ENCODE measurements at places on chromosomes 16 and 17.

DNA sequence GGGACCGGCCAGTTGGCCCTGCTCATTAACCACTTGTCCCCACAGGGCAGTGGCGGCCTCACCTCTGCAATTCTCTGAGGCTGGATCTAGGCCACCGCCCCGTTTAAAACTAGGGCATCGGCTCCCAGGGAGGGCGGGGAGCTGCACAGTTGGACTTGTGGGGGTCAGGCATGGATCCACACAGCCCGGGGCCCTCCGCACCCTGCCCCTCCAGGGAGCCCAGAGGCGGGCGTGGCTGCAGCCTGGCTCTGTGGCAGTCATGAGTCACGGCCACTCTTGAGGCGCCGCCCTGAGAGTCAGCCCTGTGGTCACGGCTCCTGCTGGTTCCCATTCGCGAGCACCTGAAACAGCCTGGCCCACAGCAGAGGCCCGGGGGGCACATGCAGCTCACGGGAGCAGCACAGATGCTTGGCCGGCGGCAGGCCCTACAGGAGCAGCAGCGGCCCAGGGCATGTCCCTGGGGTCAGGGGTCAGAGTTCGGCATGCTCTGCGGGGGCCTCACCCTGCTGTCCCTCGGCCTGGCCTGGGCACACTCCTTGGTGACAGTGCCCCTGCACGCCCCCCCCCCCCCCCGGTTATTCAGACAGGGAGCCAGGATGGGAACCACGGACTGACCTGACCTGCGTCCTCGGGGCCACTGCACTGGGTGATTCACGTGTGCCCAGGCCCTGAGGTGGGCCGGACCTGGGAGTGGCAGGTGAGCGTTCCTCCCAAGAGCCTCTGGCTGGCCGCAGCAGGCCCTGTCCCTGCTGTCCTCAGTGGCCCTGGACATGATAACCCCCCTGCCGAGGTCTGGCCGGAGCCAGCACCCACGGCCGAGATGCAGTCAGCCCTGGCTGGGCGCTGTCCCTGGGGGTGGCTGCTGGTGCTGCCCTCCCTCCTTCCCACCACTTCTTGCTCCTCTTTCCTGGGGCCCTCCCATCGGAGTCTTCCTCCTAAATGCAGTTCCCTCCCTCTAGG is 8.2 kb downstream of the CAPN15 start:
- no peak for DNase-seq

DNA sequence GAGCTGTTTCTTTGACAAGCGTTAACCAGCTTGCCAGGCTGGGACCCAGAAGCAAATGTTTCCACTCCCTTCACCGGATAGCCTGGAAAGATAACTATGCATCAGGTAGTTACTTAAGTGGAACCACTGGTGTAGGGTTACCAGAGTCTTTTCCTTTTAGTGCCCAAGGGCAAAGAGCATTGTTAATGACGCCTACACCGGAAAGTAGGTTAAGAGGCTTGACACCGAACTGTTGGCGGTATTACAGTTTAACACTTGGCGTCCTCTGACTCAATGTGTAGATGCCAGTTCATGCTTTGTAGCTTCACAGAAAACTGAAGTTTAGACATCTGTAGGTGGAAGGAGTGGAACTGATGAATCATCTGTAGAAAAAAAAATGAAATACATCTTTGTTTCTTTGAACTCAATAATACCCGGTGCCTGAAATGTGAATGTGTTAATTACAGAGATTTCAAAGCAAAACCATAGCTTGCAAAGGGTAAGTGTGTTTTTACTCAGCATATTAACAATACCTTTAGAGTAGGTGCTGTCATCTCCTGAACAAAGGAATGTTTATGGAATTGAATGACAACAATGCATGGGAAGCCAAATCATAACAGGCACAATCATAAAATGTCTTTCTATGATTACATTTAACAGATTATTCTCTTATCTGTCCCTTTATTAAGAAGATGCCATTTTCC is 426.7 kb upstream of the SALL1 start:
- DNase-seq, result no peak

DNA sequence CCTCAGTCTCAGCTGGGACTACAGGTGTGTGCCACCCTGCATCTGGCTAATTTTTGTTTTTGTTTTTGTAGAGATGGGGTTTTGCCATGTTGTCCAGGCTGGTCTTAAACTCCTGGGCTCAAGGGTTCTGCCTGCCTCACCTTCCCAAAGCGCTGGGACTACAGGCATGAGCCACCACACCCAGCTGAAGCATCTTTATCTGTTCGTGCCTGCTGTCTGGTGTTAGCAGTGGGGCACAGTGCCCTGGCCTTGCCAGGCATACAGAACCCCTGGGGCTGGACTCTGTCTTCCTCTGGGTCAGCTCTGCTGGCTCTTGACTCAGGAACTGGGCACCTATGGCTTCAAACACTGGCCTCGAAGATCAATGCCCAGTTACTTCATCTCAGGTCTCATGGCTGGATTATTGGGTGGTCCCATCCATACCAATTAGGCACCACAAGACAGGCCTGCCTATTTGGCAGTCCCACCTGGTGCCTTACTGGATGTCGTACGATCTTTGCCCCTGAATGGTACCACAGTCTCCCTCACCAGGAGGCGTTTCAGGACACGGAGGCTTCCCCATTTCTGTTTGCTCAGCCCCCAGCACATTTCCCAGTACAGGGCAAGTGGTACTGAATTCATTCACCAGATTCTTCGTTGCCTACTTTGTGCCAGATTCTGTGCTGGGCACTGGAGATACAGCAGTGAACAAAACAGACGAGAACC is 99.3 kb downstream of the RAB11FIP4 start:
- no peak for DNase-seq

GRCh38 chr16:67571981-67572431 is 9.7 kb downstream of the CTCF start:
- DNase-seq, result no peak

- DNase-seq, result no peak
Observed at GRCh38 chr16:3872216-3872895, 8.2 kb downstream of the CREBBP start.

- DNase-seq, result no peak
Observed at GRCh38 chr17:77280304-77281121, 139.7 kb downstream of the SEC14L1 start.

DNA sequence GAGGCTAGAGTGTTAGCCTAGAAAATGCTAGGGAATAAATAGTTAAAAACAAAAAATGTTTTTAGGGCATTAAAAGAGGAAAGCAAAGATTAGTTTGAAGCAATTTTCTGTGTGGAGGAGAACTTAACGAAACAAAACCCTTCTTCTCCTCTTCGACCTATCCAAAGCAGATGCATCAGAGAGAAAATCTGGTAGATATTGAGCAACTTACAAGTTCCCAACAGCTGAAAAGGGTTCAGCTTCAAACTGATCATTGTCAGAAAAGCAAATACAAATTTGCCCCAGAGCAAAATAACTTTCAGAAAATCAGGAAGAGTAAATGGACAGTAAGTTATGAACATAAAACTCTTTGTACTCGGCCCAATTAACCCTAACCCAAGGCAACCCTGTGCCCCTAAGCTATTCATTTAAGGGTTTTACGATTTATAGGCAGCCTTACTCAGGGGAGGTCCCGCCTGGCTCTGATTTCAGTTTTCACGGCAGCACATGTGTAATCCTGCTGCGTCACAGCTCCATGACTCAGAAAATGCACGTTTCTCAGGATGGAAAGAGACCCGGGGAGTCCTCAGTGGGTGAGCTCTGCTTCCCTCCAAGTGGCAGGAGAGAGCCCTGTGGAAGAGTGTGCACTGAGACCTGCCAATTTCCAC is 405.7 kb upstream of the SALL1 start:
- no peak for DNase-seq

DNA sequence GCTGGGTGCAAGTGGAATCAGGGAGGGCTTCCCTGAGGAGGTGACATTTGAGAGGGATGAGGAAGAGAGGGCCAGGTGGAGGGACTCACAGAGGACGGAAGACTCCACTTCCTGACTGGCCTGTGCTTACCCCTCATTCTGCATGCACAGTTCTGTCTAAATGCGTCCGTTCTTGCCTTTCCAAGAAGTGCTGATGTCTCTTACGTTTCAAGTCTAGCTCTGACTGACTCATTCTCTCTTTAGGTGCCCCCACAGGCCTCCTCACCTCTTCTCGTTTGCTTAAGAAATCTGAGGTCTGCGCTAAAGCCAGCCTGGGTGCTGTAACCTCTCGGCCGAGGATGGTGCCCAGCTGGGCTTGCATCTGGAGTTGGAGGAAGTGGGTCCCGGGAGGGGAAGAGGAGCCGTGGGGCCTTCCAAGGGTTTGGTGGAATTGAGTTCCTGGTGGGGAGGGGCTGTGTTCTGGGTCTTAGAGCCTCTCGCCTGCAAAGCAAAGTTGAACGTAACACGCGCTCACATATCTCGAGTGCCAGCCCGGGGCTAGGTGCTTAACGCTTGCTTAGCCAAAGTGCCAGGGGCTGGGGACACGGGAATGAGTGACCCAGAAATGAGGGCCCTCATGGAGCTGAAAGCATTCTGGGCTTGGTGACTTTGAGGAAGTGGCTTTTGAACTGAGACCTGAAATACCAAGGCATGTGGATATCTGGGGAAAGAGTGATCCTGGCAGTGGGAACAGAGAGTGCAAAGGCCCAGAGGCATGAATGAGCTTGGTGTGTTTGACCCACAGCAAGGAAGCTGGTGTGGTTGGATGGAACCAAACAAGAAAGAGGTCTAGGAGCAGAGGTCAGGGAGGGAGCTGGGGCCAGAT is 4.8 kb downstream of the IL4R start:
- peak; percentile 33 for DNase-seq

DNA sequence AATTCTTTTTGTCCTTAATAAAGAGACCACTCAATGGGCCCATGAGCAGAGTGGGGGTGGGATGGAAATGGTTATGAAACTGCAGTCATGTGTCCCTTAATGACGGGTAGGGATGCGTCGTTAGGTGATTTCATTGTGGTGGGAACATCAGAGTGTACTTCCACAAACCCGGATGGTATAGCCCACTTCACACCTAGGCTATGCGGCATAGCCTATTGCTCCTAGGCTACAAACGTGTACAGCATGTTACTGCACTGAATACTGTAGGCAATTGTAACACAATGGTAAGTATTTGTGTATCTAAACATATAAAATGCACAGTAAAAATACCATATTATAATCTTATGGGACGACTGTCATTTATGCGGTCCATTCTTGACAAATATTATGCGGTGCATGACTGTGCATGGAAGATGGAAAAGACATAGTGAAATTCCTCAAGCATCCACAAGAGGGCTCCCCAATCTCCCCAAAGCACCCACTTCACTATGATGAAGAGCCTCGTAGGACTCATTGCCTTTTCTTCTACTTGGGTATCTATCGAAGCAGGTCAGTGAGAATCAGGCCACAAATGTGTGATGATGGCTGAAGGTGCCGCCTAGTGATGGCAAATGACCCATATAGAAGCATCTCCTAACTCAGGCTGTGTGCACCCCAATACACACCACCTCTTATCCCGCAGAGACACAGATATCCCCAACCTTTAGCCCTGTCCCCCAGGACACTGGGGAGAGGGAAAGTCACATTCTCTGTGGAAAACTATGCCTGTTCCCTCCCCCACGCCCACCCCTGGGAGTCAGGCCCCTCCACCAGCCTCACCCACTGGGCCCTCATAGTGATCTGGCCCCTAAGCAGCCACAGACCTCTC is 43.5 kb downstream of the TBX21 start:
- peak; percentile 62 for DNase-seq

DNA sequence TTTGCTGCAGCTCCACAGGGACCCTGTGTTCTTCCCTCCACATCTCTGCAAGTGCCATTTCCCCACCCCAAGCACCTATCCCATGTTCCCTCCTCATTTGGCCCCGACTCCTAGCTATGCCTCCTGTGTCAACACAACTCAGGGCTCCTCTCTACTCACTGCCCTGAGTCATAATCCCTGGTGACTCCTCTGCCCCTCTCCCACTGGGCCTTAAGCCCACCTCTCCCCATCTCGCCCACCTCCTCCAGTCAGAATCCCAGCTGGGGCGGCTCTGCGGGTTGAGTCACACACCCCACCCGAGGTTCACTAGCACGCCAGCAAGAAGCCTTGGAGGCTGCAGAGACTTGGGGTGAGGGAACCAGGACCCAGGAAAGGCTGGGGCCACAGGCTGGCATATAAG is 346.2 kb downstream of the FOXL1 start:
- no peak for DNase-seq

DNA sequence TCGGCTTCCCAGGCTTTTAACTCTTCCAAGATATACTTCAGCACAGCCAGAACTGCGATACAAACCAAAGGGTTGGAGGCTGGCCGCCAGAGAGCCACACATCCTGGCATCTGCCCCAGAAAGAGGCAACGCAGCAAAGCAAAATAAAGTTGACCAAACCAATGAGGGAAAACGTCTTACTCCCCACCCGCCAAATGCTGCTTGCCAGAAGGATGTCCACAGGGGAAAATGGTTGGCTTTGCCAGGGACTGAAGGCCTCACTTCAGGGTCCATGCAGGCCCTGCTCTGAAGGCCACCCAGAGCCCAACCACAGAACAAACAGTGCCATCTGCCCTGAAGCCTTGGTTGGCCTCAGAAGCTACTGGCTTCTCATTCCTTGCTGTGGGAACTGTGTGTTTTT is 15.0 kb downstream of the CACNG1 start:
- no peak for DNase-seq

DNA sequence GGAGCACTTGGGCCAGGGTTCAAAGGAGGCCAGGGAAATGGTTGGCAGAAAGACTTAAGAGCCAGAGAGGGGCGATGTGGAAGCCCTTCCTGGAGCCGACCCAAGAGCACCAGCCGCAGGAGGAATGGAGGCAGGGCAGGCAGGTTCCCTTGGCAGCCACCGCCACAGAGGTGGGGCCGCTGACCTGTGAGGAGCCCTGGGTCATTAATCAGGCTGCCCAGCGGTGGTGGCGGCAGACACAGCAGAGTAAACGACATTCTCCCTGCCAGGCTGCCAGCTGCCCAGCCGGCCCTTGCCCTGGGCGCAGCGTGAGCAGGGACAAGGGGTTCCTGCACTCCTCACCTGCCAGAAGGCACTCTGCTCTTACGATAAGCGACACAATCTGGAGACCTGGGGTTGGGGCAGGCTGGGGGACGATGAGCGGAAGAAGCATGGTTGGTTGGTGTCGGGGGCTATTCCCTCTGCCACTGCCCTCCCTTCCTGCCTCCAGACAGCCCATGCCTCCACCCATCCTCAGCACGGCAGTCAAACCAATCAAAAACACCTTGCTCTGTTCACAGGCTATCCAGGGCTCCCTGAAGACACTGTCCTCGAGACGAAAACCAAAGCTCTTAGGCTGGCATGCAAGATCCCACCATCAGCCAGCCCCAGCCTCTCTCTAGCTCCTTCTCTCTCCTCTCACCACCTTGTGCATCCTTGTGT is 40.9 kb downstream of the PLXDC1 start:
- no peak for DNase-seq

DNA sequence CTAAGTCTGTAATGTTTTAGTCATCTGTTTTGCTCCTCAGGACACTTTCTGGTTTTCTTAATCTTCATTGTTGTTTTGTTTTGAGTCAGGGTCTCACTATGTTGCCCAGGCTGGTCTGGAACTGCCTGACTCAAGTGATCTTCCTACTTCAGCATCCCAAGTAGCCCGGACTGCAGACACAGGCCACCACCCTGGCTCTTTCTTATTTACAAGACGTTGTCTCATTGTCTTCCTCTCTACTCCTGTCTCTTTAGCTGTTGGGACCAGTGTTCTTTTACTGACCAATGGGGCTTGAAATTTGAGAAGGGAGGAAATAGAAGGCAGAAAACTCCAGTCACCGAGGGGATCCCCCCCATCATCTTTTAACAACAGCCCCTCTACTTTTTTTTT is 1.2 kb downstream of the SCPEP1 start:
- DNase-seq, result no peak

- no peak for DNase-seq
Observed at GRCh38 chr17:80890921-80891396, 100.7 kb upstream of the CHMP6 start.

GRCh38 chr16:671353-672131 is 3.6 kb downstream of the RHOT2 start:
- DNase-seq, result no peak

- DNase-seq, result no peak
Observed at GRCh38 chr16:11634312-11634711, 33.9 kb upstream of the SNN start.

- no peak for DNase-seq
Observed at GRCh38 chr16:4298761-4299522, 16.9 kb upstream of the GLIS2 start.
